NCI-H1092 (cell line): ENCODE measurements at places on chromosomes 12 and 14.

DNA sequence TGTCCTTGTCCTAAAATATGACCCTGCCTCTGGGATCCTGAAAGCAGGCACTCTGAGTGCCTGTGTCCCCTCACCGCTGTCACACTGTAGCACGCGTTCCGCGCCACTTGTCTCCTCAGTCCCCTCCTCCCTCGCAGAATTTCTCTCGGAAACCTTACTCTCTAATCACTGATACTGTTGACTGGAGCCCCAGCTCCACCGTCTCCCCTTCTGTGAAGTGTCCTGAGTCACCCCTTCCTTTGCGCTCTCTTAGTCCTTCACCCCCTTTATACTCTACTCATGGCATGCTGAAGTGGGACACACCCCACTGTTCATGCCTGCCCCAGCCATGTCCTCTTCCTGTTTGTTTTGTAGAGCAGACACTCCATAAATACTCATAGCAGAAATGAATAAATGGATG is 104.7 kb downstream of the ZNF664 start:
- DNase-seq: no peak

GRCh38 chr14:36021591-36022320 is 154.8 kb downstream of the PTCSC3 start:
- no peak for DNase-seq

GRCh38 chr12:64057706-64058105 is 164.4 kb downstream of the KICS2 start:
- DNase-seq: no peak

- DNase-seq: no peak
Measured at GRCh38 chr12:113359133-113359938, 949 bp downstream of the PLBD2 start.

DNA sequence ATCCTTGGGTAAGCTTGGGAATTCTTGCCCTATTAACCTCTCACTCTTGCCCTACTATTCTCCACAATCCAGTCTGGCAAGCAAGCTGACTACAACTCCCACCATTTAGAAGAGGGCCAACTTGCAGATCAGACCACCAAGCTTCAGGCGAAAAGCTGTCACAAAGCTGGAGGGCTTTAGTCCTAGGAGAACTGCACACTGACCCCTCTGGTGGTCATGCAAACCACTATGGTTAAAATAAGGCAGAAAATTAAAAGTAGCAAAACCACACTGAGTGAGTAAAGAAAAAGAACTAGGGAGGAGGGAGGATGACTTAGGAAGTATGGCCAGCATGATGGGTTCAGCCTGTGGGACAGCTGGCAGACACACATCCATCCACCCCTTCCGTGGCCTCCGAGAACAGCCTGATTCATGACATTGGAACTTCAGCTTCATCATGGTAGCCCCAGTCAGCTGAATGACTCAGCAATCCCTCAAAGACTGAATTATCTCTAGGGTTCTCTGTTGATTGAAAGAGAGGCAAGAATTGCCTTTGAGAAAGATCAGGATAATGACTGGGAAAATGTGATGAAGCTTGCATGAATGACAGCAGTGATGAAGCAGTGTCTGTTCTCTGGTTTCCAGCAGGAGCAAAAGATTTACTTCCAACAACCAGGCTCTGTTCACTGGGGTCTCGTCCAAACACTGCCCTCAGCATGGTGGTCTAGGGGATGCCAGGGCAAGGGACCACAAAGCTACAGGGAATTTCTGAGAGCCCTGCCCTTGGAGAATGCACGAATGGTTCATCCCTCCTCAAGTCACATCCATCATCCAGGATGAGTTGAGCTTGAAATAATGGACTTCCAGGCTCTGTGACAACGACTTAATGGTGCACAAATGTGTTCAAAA is 24.4 kb downstream of the PITPNM2 start:
- DNase-seq: no peak

DNA sequence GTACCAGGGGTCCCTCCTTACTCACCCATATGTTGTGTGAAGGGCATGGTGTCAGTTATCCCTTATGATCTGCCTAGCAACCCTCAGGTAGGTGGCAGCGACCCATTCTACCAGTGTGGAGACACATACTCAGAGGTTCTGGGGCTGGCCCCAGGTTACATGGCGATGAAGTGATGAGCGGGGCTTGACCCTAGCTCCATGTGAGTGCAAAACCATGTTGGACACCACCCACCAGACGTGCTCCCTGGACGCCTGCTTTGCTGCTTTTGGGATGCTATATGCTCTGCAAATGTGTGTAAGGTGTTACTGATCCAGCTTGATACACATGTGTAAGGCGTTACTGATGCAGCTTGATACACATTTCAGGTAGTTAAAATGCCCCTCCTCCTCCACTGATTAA is 33.3 kb downstream of the EP400 start:
- DNase-seq: no peak

GRCh38 chr14:99026471-99026870 is 245.5 kb downstream of the BCL11B start:
- no peak for DNase-seq

DNA sequence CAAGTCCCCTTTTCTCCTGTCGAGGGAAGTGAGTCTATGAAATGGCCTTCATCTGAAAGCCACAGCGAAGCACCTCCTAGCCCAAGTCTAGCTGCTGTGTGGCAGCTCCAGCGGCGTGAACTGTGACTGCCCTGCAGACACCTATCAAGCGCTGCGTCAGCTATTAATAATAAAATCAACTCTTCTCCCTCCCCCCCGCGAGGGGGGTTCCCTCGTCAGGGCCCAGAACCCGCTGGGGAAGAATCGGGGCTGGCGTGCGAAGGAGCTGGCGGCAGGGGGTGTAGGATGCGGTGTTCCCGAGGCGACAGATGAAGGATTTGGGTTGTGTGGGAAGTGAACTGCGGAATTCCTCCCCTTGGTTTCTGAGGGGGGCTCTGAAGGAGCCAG is 662 bp upstream of the ATP2A2 start:
- DNase-seq: no peak

GRCh38 chr12:100359248-100359647 is 2.4 kb downstream of the SLC17A8 start:
- no peak for DNase-seq

GRCh38 chr14:26738571-26738970 is 140.7 kb upstream of the NOVA1 start:
- no peak for DNase-seq

DNA sequence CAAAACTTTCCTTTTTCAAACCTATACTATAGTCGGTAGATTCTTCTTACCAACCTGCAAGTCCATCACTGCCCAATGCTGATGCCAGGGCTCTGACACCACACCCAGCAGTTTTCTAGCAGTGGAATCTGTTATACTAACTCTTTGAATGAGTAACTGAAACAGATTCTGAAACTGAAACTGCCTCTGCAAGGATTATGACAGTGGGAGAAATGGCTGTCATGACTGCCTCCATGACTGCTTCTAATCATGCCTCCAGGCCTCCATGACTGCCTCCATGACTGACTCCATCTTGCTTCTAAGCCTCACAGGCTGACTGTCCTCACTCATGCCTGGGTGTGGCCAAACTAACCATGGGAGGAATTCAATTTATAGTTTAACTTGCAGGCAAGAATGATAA is 29.4 kb upstream of the OXA1L start:
- no peak for DNase-seq

- no peak for DNase-seq
Measured at GRCh38 chr12:52946334-52946733, 2.6 kb upstream of the KRT18 start.

DNA sequence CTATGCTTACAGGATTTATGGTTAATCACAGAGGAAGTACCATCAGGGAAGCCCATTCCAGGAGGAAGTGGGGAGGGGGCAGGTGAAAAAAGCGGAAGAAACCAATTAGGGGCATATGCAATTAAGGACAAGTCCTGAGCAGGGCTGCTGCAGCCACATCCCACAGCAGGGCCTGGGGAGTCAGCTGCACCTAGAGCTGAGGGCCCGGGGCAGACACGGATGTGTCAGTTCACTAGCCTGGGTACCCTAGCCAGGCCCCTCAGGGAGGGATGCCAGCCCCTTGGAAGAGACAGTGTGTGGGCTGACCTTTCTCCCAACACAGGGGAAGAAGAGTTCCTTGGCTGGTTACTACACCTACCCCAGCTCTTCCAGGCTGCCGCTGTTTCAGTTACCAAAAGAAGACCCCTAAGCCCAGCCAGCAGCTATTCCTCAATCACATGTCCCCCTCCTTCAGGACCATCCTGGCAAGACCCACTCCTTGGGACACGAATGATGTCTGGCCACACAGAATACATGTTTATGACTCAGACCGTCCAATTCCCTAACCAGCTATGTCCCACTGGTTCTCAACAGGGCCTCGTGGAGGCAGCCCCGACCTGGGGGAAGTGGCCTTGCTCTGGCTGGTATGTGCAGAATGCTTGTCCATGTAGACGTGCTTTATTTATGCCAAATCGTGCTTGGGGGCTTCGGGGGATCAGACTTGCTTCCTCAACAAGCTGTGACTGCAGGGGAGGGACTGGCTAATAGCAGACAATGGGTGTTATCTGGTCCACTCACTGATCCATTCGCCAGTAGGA is 133.7 kb upstream of the RTL1 start:
- DNase-seq: no peak
